ENCODE measurements at places on chromosomes 5 and 9.

DNA sequence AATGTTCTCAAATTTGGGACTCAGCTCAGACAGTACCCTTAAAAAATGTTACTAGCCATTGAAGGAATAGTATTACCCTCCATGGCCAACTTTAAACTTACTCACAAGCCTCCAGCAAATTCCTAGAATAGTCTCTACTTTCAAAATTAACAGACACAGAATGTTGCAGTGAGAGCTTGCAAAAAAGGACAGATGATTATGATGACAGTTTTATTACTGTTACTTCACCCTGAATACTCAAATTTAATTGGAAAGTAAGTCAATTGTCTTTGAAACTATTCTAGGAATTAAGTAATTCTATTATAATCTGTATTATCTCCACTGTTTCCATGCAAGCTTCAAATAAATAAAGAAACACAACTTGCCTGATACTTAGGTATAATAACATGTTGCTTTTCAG lies 288.3 kb downstream of the SLF1 start:
- DNase-seq = no peak

DNA sequence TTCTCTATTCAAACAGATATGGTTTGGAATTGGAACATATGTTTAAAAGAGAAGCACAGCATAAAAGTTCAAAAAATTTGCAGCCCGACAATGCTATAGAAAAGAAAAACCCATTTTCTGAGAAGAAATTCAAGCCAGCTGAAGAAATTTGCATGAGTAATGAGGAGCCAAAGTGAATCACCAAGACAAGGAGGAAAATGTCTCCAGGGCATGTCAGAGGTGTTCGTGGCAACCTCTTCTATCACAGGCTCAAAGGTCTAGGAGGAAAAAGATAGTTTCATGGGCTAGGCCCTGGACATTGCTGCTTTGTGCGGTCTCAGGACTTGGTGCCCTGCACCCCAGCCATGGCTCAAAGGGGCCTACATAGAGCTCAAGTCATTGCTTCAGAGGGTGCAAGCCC lies 134.8 kb upstream of the ADAMTS16 start:
- DNase-seq = no peak

- DNase-seq = no peak
These were observed 23.1 kb downstream of the CXXC5 start for GRCh38 chr5:139671096-139671841.

DNA sequence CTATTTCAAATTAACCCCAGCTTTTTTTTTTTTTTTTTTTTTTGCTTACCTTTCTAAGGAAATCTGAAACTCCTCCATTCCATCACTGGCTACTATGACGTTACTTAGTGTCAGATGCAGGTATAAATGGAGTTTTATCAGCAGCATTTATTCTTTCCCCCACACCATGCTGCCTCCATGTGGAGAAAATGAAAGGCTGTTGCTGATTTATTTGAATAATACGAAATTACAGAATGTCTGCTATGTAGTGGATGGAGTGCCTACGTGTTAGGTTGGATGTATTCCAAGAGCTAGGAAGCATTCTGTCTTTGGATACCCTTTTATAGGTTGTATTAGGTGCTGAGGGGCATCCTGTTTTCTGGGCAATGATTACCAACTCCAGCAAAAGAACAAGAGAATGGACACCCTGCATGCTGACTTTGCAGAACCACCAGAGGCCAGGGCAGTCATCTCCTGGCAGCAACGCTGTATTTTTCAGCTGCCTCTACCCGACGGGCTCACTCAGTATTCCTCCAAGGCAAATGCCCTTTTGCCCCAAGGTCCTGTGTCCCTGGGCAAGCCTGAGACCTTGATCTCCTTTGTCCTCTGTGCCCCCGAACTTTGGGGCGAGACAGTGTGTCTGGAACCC lies 199.5 kb downstream of the ALDH1A1 start:
- no peak for DNase-seq

GRCh38 chr5:124907098-124907644 lies 160.7 kb upstream of the ZNF608 start:
- no peak for DNase-seq

- no peak for DNase-seq
These were observed 374.9 kb upstream of the CLINT1 start for GRCh38 chr5:158233735-158234322.

- DNase-seq = no peak
These were observed 102.0 kb upstream of the PTPN3 start for GRCh38 chr9:109600142-109600541.

- DNase-seq = no peak
These were observed 82.5 kb downstream of the SEMA6A start for GRCh38 chr5:116492016-116492623.

- no peak for DNase-seq
These were observed 581.8 kb downstream of the ACTL7B start for GRCh38 chr9:108273988-108274387.

GRCh38 chr9:83937861-83938455 lies 16.7 kb upstream of the KIF27 start:
- DNase-seq = peak; percentile 12

DNA sequence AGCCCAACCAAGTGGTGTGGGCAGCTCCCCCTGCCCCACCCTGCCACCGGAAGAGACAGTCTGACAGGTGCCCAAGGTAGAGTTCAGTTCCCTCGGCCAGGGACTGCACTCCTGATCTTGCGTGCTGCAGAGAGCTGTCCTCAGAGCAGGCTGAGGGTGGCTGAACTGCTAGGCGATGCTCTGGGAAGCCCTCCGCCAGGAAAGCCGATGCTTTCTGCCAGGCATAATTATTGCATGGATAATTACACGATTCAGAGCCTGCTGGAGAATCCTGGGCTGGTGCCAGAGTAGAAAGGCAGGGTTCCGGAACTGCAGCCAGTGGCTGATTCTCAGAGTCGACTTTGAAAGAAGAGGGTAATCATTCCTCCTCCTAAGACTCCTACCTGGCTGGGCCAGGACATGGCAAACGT lies 19.3 kb downstream of the KCNIP1 start:
- DNase-seq = no peak

DNA sequence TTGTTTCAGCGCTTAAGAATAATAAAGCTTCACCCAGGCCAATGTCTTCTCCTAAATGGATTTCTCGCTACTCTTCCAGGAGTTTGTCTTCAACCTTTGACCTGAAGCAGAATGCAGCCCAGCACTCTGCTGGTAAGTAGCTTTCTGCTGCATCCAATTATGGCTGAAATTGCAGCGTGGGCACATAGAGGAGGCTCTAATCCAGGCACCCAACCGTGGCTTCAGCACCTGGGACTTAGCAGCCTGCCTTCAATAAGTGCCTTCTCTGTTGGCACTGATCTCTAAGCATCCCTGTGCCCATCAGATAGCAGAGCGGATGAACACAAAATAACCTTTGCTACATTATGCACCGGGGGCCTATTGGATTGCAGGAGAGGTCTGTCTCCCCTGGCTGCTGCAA lies 105.2 kb downstream of the TRIM32 start:
- no peak for DNase-seq

DNA sequence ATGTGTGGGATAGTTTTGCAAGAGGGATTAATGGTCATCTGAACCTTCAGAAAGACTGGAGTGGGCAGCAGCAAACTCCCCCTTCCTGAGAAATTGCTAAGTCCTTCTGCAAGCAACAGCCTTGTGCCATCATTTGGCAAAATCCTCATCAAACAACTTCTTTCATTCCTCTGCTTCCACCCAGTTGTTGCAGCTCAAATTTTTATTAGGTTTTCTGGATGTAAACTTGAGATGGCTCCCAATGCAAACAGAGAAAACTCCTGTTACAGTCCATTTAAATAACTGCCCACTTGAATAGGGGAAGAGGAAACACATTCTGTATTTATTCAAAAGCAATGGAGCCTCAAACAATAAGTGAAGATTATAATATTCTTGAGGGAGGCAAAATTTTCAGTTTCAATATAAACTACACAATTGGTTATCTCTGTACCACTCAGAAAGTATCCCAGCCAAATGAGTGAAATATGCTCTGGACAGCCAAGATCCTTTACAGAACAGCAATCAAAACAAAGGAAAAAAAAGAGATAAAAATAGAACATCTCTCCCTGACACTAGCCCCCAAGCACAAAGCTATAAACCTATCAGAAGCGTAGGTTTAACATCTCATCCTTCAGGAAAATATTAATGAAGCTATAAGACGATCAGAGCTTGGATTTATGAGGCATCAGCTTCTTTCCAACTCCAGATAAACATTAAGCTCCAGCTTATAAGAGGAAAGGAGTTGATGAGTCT lies 17.3 kb upstream of the DAP start:
- DNase-seq = no peak

DNA sequence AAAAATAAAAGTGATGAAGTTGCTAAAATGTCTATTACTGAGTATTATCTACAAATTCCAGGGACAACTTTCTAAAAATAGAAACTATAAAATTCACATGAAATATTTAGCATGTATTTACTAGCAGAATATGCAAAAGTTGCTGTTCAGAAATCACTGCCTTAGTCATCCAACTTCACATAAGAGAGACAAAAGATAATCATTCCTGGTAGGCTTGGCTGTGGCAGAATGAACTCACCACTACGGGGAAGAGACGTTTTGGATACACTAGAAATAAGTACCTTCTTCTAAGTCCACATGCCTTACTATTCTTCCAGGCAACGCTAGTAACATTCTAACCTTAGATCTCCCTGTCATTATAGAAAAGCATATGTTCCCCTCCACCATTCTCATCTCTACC lies 272.2 kb downstream of the BNC2 start:
- DNase-seq = no peak

GRCh38 chr9:124320062-124320973 lies 62.6 kb downstream of the NEK6 start:
- peak; percentile 52 for DNase-seq

- DNase-seq = no peak
These were observed 64.2 kb upstream of the RANBP3L start for GRCh38 chr5:36365896-36366295.

- no peak for DNase-seq
These were observed 357.1 kb downstream of the TRIM32 start for GRCh38 chr9:117044241-117044640.

DNA sequence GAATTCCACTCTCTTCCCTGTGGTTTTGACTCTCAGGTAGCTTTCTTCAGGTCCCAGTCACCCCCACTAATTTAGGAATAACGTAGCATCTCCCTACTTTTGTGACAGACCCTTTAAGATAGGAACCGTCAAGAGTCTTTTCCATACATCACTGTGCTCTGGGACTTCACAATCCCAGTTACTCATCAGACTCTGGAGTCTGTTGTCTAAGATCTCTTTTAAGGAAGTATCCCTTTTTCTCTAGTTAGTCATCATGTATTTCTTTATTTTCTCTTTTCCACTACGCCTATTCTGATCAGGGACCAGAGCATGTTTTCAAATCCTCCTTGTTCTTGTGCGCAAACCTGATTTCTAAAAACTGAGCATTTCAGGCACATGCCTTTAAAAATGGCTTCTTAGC lies 143.0 kb downstream of the GOLPH3 start:
- no peak for DNase-seq

DNA sequence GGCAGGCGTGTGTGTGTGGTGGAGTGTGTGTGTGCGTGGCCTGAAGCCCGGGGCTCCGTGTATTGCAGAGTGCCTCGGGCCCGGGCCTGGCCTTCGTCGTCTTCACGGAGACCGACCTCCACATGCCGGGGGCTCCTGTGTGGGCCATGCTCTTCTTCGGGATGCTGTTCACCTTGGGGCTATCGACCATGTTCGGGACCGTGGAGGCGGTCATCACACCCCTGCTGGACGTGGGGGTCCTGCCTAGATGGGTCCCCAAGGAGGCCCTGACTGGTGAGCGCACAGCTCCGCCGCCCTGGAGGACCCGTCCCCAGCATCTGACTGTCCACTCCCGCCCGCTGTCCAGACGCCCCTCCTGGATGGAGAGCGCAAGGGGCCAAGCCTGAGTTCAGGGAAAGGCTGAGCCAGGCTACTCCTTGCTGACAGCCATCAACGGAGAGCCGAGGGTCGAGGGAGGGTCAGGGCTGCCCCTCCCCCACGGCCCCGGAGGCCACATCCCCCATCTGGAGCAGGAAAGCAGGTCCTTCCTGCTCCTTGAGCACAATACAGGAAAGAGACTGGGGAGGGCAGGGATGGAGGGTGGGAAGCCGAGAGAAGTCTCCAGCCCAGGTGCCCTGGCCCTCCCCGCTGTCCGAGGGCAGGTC lies 18.4 kb downstream of the SLC6A18 start:
- no peak for DNase-seq

GRCh38 chr5:59562756-59563389 lies 330.7 kb downstream of the PDE4D start:
- peak; percentile 2 for DNase-seq

GRCh38 chr9:76891874-76892273 lies 14.0 kb downstream of the PRUNE2 start:
- no peak for DNase-seq

DNA sequence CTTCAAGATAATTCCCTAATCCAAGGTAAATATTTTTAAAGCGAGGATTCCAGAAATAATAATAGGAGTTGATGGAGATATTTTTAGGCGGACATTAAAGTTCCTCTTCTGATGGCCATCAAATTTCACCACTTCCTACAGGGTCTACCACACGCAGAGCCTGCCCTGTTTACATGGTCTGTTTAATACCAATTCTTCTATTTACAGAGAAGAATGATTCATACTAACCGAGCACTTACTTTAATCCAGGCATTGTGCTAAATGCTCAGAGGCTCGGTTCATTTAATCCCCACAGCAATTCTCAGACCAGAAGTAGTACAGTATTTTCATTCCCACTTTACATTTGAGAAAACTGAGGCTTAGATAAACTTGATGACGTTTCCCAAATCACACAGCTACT lies 3.0 kb upstream of the ITGA1 start:
- no peak for DNase-seq

DNA sequence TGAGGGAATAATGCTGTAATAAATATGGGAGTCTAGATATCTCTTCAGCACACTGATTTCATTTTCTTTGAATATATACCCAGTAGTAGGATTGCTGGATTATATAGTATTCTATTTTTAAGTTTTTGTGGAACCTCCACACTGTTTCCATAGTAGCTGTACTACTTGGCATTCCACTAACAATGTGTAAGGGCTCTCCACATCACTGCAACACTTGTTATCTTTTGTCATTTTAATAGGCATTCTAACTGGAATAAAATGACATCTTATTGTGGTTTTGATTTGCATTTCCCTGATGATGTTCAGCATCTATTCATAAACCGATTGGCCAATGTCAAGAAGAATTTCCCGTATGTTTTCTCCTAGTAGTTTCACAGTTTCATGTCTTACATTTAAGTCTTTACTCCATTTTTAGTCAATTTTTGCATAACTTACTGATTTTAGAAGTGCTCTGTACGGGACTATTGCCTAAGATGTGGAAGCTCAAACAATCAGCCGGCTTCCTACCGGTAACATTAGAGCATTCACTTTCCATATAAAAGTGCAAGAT lies 1078.8 kb downstream of the TAF11L14 start:
- no peak for DNase-seq

DNA sequence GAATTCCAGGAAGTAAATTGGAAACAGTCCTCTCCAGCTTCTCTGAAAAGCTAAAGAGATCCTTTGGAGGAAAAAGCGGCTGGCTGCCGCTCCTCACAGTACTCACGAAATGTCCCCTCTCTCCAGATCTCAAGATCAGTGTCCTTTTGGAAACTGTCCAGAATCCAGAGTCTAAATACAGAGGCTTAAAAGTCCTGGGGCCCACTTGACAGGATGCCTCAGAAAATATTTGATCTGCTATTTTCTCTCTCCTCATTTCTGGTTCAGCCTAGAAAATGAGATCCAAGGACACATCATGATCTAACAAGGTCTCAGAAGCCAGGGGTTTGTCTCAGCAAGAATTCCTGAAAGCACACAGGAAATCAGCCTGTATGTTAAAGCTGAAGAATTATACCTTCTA lies 7.2 kb downstream of the C1QTNF2 start:
- DNase-seq = no peak

- no peak for DNase-seq
These were observed 84.7 kb upstream of the SLCO6A1 start for GRCh38 chr5:102583276-102584124.
